A549 treated with dexamethasone at 1 μM for 4 hours (cell line): ENCODE measurements at places on chromosomes 12 and 14. TPM values are rescaled to one million over a fixed set of nuclear protein-coding genes. Genes with fewer than 3 reads are reported as not detected.

Gene RBMS2
- total RNA-seq = 10.0 to 15.1 TPM (median 12.5 TPM) in 5 replicates

Gene FAM216A
- total RNA-seq = 17.0 to 20.2 TPM (median 18.4 TPM) in 5 replicates

Gene MFAP5
- total RNA-seq = 0.12 to 0.37 TPM (median 0.23 TPM) in 5 replicates

Gene REM2
- 0.16 to 0.41 TPM (median 0.39 TPM) in 5 replicates for total RNA-seq

Gene MYH7
- total RNA-seq = 0.02 TPM in 1 of 5 replicates, not detected in the others

Gene DPY19L2
- total RNA-seq = 1.1 to 1.8 TPM (median 1.6 TPM) in 5 replicates

Gene NPFF
- total RNA-seq = not detected in 5 replicates

Gene LMO3
- total RNA-seq = not detected in 5 replicates

Gene ETFBKMT
- total RNA-seq = 0.82 to 1.3 TPM (median 0.92 TPM) in 5 replicates

Gene SOAT2
- total RNA-seq = 0.17 to 0.27 TPM (median 0.26 TPM) in 5 replicates

Gene REP15
- 0.28 to 0.62 TPM (median 0.40 TPM) in 5 replicates for total RNA-seq

Gene TAS2R31
- 0.08 to 0.27 TPM (median 0.11 TPM) in 4 of 5 replicates, not detected in the other for total RNA-seq

Gene KRT71
- 0.06 TPM in 1 of 5 replicates, not detected in the others for total RNA-seq

Gene KRT84
- not detected in 5 replicates for total RNA-seq

Gene SPX
- 3.6 to 5.0 TPM (median 4.4 TPM) in 5 replicates for total RNA-seq

Gene ZFYVE1
- total RNA-seq = 8.8 to 10.5 TPM (median 9.4 TPM) in 5 replicates

Gene GPR137C
- 0.06 to 0.08 TPM (median 0.07 TPM) in 5 replicates for total RNA-seq

Gene COCH
- 21.4 to 25.7 TPM (median 23.9 TPM) in 5 replicates for total RNA-seq
